ENCODE measurements at places on chromosomes 2 and 18.

DNA sequence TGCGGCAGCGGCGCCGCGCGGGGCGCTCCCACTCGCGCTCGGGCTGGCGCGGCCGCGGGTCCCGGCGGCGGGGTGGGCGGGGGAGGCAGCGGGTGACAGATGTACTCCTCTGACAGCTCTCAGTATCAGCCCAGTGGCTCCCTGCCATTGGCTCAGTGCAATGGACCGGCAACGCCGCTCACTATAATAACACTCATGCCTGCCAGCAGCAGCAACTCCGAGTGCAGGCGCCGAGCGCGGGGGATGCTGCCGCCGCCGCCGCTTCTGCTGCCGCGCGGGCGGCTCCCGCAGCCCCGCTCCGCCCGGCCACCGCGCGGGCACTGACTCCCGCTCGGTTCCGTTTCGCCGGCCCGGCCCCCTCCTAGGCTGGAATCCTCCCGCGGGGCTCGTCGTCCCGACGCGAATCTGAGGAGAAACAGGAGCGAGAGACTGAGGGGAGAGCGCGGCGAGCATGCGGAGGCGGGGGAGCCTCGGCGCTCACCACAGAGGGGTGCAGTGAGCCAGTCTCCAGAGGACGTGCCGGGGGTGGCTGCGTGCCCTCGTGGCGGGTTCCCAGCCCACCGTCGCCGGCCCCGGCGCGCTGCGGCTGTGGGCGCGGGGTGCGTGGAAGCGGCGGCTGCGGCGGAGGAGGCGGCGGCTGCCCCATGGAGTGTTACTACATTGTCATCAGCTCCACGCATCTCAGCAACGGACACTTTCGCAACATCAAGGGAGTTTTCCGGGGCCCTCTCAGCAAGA is at the start of gene ZNF804A:
Gene ZNF804A, plus strand, starts transcription at position 214 of the 738 bp plus-strand sequence. Its CDS starts 431 bp downstream, at position 645.
- DNase-seq = peak; percentile 81

DNA sequence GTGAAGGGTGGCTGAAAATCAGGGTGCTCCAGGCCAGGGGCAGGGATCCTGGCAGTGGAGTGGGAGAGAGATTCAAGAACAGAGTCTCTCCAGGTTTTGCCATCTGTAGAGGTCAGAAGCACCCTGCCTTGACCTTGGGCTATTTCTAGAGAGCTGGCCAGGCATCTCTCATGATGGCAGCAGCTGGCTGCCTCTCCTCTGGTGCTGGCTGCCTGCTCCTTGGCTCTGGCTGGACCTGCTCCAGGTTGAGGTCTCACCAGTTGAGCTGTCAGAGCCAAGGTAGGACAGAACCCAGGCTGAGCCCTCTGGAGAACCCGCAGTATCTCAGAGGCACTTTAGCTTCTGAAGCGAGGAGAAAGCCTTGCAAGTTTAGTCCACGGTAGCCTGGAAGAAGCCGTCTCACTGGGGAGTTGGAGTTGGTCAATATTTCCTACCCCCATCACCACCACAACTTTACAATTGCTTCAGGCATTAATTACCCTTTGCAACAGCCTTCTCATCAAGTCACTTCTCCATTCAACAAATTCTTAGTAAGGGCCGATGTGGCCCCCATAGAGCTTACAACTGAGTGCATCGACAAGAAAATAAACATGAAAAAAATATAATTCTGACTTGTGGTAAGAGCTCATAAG is 25.6 kb downstream of the GNLY start:
- DNase-seq = no peak

- no peak for DNase-seq
Measured at GRCh38 chr2:232779465-232779864, 3.1 kb upstream of the KCNJ13 start.

DNA sequence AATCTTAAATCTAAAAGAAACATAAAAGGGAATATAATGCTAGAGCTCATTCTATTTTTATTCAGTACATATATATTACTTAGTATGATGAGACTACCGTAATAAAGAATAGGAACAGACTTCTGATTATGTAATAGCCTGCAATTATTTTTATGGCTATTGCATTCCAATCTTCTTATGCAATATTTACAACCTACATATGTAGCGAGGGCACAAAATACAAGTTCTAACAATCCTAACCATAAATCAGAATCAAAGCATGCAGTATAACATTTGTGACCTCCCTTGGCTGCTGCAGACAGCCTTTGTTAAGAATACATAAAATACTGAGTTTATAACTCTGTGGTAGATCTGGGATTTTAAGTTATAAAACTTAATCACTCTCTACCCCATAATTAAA is 177.6 kb downstream of the BABAM2 start:
- DNase-seq = no peak

Measured in neural progenitor cell (in vitro differentiated cells).